ENCODE measurements at places on chromosomes 13 and 19.

GRCh38 chr13:110500341-110500740 is 61.2 kb downstream of the RAB20 start:
- DNase-seq: no peak

DNA sequence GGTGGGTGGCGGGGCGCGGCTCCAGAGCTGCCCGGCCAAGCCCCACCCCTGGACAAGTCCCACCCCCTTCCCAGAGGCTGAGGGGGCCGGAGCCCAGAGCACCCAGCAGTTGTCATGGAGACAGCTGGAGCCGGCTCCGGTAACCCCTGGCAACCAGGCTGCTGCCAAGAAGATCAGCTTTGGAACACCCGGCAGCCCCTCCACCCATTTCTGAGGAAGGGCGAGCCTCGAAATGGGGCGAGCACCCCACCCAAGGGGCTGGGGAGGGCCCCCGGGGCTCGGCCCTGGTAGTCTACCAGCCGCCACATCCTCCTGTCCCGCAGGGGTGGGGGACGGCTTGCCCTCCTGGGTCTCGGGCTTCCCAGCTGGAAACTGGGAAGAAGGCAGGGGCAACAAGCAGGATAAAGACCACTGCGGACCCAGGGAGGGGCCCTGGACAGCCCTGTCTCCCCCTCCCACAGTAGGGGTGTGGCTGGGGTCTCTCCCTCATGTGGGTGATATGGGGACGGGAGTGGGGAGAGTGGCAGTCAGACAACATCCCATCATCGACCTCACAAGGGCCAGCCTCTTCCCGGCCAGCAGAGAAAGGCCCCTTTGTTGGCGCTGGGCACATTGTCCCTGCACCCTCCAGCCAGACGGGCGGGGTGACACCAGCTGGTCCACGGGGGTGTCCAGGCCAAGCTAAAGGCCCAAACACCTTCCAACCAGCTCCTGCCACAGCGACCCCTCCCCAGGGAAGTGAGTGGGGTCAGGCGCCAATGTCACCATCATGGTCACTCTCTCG is 1.5 kb downstream of the CERS1 start:
- DNase-seq: peak; percentile 56

GRCh38 chr13:111005364-111005763 is 90.5 kb upstream of the ANKRD10 start:
- no peak for DNase-seq

GRCh38 chr19:52524086-52524485 is 3.4 kb upstream of the ZNF808 start:
- DNase-seq: no peak

- no peak for DNase-seq
Measured at GRCh38 chr13:75345193-75345592, 136.8 kb downstream of the TBC1D4 start.

DNA sequence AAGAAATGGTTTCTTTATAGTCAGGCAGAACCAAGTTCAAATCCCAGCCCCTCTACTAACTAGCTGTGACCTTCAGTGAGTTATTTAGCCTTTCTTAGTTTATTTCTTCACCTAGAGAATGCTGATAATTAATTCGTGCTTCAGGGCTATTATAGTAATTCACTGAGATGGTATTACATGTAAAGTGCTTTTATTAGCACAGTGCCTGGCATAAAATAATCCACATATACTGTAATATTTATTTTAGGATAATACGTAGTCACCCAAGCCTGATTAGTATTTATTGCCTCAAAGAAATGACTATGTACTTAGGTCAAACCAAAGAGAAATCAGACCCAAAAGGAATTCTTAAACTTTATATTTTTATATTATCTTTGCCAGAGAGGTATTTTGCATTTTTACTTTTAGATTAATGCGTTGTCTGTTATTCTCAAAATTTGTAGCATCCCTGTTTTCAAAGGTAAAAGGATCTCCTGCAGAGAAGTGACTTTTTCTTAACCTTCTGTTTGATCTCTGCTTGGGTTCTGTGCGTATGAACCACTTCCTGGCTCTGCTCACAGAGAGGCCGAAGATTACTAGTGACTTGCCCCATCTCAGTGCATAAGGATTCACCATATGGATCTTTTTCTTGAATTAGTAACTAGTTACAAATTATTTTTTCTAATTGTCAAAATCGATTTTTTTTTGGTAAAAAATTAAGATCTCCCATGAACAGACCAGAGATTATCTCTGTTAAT is 19.7 kb downstream of the UBAC2 start:
- DNase-seq: no peak

DNA sequence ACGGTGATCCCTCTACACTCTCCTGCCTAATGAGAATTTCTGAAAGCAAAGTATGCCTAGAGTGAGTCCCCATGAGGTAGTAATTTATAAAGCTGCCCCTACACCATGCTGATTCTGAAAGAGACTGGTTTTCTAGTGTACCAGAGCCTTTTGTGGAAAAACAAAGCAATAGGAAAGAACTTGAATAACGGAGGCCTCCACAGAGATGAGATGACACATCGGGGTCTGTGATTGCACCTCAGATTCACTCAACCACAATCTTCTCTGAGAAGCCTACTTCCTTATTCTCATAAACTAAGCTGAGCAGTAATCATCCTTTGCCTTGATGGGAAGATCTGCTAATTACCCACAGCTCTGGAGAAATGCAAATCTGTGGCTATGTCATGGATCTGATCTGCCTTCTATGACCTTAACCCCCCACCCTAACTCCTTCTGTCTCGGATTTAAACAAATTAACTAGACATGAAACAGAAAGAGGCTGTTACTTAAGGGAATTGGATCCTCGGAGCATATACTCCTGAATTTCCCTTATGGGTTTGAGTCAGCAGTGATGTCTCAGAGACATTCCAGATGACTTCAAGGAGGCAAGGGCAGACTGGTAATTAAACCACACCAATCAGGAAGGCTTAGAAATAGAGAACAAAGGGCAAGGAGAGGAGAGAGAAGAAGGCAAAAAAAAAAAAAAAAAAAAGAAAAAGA is 128.0 kb downstream of the DCT start:
- DNase-seq: no peak

GRCh38 chr13:87557788-87558187 is 113.4 kb upstream of the SLITRK5 start:
- DNase-seq: no peak

GRCh38 chr13:24203811-24204210 is 43.3 kb downstream of the SPATA13 start:
- no peak for DNase-seq

GRCh38 chr13:100875392-100876043 is 200.9 kb upstream of the TMTC4 start:
- DNase-seq: no peak

GRCh38 chr13:98517576-98518310 is 59.2 kb downstream of the STK24 start:
- no peak for DNase-seq

GRCh38 chr13:60175571-60175970 is 11.8 kb upstream of the DIAPH3 start:
- DNase-seq: no peak

GRCh38 chr13:44436589-44437337 is 63.1 kb downstream of the SERP2 start:
- DNase-seq: peak; percentile 90

DNA sequence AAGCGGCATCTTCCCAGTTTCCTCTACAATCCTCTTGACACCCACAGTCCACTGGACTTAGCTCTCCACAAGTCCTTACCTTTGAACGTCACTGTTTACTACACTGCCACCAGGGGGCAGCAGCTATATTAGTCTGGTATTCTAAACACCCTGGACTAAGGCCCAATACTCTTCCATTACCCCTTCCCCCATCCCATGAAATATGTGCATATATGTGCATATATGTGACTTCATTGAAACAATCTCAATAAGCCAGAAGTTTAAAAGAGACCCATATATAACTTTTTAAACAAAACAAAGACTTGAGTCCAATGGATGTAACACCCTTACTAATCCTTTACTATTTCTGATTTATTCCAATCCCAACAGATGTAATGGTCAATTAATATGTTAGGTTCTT is 15.5 kb downstream of the GGACT start:
- DNase-seq: peak; percentile 69

DNA sequence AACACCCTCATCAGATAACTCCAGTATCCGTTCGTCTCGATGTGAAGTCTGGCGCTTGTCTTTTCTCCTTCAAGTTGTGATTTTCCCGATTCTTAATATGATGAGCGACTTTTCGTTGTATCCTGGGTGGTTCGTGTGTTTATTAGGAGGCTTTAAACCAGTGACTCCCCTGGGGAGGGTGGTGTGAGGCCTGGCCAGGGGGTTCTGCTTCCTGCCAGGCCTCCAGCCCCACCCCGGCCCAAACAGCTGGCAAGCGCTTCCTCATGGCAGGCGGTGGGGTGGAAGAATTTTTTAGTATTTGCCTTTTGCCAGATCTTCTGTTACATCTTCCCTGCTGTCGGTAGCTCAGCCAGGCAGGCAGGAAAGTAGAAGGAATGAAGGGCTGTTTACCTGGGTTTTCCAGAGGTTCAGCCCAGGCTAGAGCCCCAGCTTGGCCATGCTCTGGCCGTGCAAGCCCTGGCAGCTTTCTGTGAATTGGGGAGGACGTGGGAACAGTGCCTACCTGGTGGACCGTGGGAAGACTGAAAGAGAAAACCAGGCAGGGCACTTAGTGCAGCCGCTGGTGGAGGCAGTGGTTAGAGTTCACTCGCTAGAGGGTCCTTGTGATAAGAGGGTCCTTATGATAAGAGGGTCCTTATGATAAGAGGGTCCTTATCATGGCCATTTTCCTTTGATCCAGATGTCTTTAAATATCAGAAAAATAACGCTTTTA is 37.7 kb upstream of the DCUN1D2 start:
- DNase-seq: no peak

DNA sequence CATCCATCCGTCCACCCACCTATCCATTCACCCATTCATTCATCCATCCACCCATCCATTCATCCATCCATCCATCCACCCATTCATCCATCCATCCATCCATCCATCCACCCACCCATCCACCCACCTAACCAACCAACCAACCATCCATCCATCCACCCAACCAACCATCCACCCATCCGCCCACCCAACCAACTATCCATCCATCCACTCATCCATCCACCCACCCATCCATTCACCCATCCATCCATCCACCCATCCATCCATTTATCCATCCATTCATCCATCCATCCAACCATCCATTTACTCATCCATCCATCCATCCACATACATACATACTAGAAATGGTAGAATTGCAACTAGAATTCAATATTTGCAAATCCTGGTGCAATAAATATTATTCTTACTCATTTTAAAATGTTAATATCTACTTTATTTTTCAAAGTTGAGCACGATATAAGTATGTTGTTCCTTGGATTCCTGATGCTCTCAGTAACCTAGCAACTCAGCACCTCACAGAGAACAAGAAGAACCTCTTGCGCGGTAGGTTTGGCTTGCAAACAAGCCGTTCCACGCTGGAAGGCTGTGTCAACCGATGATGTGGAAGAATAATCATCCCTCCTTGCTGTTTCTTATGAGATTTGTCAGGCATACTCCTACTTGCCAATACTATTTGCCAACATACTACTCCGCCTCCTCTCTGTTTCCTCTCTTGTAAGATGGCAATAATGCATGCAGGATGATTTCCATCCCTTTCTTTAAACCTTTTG is 111.7 kb downstream of the GNG7 start:
- no peak for DNase-seq

DNA sequence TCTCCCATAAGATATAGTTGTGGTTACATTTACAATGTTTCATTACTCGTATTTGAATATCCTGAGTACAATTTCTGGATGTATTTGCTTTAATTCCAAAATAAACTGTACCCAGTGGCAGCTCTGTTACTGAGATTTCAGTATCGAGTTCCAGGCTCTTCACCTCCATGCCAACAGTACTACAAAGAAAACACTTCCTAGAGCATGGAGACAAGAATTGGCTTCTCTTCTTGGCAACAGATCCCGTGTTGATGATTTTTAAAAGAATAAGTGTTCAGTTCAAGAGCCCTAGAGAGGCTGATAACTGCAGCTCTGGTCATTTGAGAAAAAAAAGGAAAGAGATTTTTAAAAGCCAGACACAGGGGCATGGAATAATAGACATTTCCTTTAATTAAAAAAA is 302.8 kb downstream of the EFNB2 start:
- DNase-seq: no peak

GRCh38 chr19:41198559-41198958 is 5.5 kb downstream of the CYP2S1 start:
- no peak for DNase-seq

DNA sequence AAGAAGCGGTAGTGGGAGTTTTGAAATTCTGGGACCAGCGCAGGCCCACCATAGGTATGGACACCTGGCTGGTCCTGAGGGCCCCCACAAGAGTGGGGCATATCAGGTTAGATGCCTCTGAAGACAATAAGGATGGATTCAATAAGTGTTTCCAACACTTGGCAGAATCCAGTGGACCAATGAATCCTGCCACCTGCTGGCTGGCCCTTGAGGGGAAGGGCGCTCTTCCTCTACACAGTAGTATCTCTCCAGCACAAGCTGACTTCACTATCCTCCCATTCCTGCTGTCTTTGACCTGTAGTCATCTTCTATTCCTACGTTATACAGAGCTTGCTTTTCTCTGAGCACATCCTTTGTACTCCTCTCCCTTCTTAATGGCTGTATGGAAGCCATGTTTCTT is 199.7 kb upstream of the TSHZ3 start:
- no peak for DNase-seq

DNA sequence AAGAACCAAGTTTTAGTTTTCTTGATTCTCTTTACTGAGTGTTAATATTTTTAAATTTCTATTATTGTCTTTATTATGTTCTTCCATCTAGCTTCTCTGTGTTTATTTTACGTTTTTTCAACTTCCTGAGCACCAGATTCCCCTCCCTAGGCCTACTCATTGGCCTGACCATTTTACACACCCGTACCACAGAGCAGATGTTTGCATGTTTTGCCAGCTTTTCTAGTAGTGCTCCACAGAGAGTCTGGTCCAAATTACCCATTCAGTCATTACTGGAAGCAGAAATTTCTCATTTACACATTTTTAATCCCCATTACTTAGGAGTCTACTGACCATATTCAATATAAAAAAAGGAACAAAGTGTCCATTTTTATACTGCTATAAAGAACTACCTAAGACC is 66.9 kb downstream of the ING1 start:
- DNase-seq: no peak

- no peak for DNase-seq
Measured at GRCh38 chr13:49777746-49778614, 14.5 kb downstream of the KPNA3 start.

DNA sequence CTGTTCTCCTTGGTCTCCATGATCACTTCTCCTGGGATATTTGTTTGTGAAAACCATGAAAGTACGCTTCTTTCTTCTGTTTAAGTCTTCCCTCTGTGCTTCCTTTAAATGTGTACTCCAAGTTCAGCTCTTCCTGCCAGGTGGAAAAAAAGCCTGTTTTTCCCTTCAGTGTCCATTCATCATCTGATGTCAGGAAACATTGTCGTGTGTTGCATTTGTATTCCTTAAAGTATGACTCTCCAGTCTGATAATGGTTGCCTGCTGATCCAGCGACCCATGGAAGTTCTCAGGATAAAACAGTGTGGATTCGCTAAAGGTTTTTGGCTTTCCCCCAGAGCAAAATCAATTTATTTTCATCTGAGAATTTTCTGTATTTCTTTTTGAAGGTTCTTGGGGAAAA is 22.3 kb downstream of the SACS start:
- no peak for DNase-seq

- peak; percentile 45 for DNase-seq
Measured at GRCh38 chr19:18995804-18996241, 37.5 kb downstream of the SUGP2 start.

- no peak for DNase-seq
Measured at GRCh38 chr13:95239283-95239682, 62.0 kb downstream of the ABCC4 start.

- no peak for DNase-seq
Measured at GRCh38 chr13:94395860-94396259, 83.6 kb downstream of the DCT start.

GRCh38 chr13:93794197-93794885 is 567.7 kb downstream of the GPC6 start:
- no peak for DNase-seq
